Activated T-helper 1 cell treated with anti-CD3 and anti-CD28 coated beads, Interleukin-2, amount 50 U/mL, for 16 hours (primary cell): ENCODE measurements at places on chromosomes 13 and 19.

DNA sequence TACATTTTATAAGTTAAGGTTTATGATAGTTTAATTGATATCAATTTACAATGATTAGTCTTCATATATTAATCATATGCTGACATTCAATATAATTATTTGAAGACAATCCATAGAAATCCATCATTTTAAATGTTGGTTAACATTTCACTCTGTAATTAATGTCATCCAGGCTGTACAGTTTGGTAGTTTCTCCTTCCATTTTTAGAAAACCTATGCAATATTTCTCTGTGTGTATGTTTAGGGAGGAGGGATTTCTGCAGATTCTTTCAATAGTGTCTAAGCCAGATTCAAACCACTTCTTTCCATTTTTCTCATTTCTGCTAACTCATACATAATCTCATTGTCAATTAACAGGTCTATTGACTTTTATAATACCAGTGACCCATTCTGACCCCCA, 1159.0 kb upstream of the ATXN8OS start:
- no peak for DNase-seq

- DNase-seq: no peak
These were observed 61.2 kb downstream of the RAB20 start for GRCh38 chr13:110500341-110500740.

DNA sequence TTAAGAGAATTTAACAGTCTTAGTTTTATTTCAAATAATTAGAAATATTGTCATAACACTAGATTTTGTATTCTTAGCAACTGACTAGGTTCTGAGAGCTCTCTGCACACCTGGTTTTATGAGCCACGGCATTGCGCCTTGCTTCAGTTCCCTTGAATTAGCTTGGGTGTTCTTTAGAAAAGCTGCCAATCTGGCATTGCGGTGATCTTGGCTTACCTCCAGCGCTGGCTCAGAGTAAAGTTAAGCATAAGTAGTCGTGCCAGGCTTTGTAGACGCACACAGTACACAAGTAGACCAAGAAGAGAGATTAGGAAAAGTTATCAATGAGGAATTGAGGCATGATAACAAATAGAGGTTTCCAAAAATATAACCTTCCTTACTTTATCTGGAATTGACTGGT, 45.7 kb downstream of the TPP2 start:
- no peak for DNase-seq

- DNase-seq: no peak
These were observed at the start of gene SYT3 for GRCh38 chr19:50639121-50640112. TSS of gene SYT3 (minus strand) at chr19:50639881. CDS start at chr19:50637411, 2,470 bp downstream.

DNA sequence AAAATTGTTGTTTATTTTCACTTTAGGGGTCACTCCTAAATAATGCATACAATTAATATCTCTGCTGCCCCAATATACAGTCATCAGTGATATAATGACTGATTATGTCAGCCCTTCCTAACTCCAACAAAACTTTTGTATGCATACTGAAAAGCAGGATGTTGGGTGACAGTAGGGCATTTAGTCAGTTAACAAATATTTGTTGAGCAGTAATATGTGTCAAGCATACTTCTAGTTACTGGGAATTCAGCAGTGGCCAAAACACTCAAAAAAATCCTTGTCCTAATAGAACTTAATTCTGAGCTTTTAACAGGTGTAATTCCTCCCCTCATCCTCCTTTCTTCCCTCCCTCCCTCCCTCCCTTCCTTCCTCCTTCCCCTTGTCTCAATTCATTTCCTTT, 560.7 kb upstream of the KLHL1 start:
- no peak for DNase-seq

- DNase-seq: no peak
These were observed 19.4 kb downstream of the TSSK6 start for GRCh38 chr19:19495614-19496603.

DNA sequence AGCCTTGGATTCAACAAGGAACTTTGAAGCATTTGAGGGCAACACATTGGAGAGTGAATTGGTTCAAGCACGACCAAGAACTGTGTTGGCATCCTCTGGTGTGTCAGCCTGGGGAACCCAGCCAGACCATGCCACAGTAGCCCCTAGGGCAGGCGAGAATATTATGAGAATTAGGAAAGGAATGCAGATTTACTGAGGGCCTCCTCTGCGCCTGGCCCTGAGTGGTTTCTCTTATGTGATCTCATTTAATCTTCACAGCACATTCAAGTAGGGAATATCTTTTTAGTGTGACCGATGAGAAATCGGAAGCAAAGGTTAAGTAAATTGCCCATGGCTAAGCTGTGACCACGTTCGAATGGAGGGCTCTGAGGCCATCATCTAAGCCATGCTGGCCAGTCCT, 15.3 kb upstream of the ERICH6B start:
- no peak for DNase-seq

- DNase-seq: no peak
These were observed 22.7 kb downstream of the SERTM1 start for GRCh38 chr13:36696410-36697010.
